GM20000 (cell line): ENCODE measurements at places on chromosomes 12 and 14.
A peak's percentile ranks its signal among the peaks of the same experiment; 100 is the strongest.

DNA sequence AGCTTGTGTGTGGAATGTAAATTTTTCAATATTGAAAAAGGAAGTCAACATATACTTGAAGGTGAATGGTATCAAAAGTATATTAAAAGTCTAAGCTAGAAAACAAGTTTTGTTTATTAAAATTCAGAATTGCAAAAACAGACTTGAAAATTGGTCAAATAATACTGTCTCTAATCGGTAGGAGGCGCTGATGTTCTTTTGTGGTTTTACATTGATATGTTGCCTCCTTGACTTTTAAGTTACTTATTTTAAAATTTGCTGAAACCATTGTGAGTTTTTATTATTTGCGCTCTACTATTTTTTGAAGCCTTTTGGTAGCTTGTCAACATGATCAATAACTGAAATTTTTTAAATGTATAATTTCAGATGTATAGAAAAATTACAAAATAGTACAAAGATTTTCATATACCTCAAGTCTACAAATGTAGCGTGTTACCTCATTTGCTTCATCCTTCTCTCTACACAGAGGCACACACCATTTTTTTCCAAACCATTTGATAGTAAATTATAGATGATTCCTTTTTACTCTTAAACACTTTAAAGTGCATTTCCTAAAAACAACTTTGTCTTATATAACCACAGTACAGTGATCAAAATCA, 6.9 kb downstream of the RTRAF start:
- DNase-seq: no peak

GRCh38 chr12:5785601-5786000, 159.5 kb downstream of the ANO2 start:
- DNase-seq: no peak

DNA sequence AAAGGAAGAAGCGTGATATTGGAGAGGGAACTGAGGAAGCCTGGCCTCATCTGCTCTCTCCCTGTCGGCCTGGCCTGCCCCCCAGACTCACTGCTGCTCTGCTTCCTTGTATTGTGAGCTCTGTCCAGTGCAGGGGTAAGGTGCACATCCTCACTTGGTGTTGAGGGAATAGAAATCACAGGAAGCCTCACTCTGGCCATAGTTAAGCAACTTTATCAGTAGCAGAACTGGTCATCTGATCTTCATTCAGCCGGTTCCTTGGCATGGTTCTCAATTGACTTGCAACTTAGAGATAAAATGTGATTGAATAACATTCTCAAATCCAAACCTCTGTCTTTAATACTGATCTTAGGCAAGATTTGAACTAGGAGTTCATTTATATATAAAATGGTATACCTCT, 11.5 kb upstream of the CCDC175 start:
- no peak for DNase-seq

- DNase-seq: no peak
These were observed 41.6 kb downstream of the USP15 start for GRCh38 chr12:62301799-62302133.

GRCh38 chr14:24329736-24330135, 5.1 kb downstream of the ADCY4 start:
- no peak for DNase-seq

- DNase-seq: no peak
These were observed 54.7 kb downstream of the ATG14 start for GRCh38 chr14:55356913-55357312.

GRCh38 chr12:12428047-12428446, 71.2 kb downstream of the BORCS5 start:
- DNase-seq: no peak

GRCh38 chr12:44709166-44709565, 166.9 kb downstream of the NELL2 start:
- DNase-seq: no peak

DNA sequence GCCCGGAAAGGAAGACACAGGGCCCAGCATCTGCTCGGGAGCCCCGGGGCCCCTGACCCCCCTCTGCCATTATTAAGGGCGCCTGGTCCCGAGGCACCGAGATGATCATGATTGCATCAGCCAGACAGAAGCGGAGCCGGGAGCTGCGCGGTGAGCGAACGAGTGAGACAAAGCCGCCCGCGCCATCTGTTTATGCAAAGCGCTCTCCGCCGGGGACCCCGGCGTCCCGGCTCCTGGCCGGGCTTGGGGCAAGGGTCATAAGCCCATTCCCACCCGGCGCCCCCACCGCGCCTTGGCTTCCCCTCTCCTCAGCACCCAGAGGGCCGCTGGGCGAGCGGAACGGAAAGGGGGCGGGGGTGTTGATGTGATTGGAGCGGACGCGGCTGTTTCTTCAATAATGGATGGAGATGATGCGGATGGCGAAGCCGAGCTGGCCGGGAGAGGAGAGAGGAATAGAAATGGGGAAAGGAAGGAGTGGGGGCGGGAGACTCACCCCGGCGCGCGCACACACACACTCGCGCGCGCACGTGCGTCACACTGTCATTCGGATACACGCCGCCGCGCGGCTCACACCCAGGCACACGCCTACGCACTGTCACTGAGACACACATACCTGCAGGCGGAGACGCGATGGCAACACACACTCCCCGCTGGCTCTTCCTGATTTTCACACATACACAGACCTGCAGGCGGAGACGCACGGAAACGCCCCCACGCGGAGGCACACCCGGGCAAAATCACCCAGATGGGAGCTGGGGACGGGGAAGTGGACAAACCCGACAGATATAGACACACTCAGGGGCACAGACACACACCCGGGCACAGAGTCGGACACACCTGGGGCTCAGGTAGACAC, 10.7 kb downstream of the STAC3 start:
- peak; percentile 57 for DNase-seq
